Peyer's patch (tissue), 4 donors: ENCODE measurements at places on chromosomes 3 and 15.

GRCh38 chr3:57150113-57150581, 15.0 kb downstream of the IL17RD start:
- no peak for DNase-seq

- no peak for DNase-seq
Observed at GRCh38 chr3:168251371-168251770, 155.6 kb upstream of the GOLIM4 start.

- no peak for DNase-seq
Observed at GRCh38 chr15:42218953-42219592, 11.0 kb upstream of the VPS39 start.

- DNase-seq = no peak
Observed at GRCh38 chr3:171890398-171890797, 47.2 kb downstream of the TMEM212 start.

DNA sequence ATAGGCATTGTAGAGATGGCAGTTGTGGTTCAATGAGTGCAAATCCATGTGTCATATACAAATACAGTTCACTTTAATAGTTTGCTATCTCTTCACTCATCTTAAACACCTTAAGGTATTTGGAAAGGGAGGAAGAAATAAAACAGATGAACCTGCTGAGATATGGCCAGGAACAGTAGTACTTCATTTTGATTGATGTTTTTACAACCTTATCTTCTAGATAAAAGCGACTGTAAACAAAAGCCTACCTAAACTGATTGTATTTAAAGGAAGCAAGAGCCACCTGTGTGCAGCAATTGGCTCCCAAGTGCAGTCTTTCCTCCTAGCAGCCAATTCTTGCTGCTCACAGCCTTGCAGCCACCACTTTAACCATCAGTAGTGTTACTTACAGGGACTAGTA, 217.7 kb downstream of the CDIN1 start:
- no peak for DNase-seq

GRCh38 chr3:49700453-49701128, 11.2 kb downstream of the RNF123 start:
- DNase-seq = no peak

DNA sequence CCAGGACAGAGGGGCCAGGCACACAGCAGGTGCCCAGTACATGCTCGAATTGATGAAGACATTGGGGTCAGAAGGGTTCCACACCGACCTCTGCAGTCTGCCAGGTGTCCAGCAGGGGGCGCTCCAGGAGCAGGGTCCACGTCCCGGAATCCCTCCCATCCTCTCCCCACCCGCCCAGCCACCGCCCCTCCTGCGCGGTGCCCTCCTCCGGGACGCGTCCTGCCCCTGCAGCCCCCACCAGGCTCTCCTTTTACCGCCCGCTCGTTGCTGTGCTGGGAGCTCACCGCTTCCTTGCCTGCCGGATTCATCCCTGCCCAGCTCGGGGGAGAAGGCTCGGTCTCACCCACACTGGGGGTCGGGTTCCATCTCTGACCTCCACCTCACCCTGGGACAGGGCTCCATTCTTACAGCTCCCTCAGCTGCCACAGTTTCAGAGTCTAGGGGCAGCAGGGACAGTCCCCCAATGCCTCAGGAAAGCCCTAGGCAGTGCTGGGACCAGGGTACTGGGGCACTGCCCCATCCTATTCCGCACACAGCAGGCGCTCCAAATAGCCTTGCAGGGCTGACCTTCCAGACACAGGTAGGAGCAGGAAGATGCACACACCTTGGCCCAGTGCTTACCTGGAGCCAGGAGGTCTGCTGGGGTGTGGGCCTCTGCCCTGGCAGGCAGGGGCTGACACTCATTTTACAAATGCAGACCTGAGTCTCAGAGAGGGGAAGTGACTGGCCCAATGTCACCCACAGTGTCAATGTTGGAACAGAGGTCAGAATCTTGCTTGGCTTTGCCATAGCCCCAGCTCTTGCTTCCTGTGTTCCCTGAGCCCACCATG, 31.0 kb downstream of the GRIP2 start:
- DNase-seq = peak; percentile 88

GRCh38 chr3:118512301-118512700, 522.3 kb downstream of the IGSF11 start:
- no peak for DNase-seq

GRCh38 chr3:126910231-126910630, 72.7 kb upstream of the PLXNA1 start:
- no peak for DNase-seq

DNA sequence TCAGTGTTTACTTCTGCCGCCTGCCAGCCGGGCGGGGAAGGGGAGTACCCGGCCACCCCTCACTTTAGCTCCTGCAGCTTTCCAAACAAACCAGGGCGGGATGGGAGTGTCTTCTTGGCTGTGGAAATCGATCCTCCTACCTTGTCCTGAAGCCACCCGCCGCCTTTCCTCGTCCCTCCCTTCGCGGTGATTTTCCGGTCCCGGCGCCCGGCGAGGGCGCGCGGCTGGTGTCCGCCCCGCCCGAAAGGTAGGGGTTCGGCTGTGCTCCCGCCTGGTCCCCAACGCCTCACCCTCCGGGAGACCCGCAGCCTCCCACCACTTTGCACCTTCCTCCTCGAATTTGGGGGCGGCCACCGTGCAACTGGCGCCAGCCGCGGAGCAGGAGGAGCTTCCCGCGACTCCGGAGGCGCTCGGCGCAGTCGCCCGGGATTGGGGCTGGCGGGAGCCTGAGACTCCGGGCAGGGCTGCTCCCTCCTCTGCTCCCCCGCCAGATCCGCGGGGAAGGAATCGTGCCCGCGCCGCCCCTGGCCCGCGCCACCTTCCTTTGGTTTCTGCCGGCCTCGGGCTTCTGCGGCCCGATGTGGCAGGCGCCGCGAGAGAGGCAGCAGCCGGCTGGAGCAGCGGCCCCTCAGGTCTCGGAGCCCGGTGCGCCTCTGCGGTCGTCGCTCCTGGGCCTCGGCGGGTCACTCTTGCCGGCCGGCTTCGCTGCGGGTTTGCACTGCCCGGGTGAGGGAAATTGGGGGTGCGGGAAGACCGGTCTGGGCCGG, 30.7 kb upstream of the ST3GAL6 start:
- peak; percentile 54 for DNase-seq

GRCh38 chr3:128339491-128340012, 127.1 kb downstream of the DNAJB8 start:
- no peak for DNase-seq
